Stimulated activated CD8-positive, alpha-beta memory T cell treated with anti-CD3 and anti-CD28 coated beads, Interleukin-15, amount 100 ng/mL, for 24 hours (primary cell): ENCODE measurements at places on chromosomes 11 and 22.

DNA sequence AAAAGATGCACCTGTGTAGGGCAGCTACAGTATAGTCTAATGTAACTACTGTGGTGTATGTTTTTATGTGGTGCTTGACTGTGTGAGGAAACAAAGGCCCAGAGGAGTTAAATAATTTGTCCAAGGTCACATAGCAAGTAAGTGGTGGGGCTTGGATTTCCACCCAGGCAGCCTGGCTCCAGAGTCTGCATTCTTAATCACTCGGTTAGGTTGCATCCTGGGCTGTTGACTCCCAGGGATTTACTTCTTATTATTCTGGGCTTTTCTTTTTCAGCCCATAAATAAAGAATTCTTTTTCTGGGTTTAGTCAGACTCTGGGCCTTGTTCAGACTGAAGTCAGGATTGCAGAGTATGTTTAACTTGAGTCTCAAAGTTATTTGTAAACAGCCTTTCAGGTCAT lies 82.1 kb downstream of the ARHGAP42 start:
- DNase-seq, result no peak

DNA sequence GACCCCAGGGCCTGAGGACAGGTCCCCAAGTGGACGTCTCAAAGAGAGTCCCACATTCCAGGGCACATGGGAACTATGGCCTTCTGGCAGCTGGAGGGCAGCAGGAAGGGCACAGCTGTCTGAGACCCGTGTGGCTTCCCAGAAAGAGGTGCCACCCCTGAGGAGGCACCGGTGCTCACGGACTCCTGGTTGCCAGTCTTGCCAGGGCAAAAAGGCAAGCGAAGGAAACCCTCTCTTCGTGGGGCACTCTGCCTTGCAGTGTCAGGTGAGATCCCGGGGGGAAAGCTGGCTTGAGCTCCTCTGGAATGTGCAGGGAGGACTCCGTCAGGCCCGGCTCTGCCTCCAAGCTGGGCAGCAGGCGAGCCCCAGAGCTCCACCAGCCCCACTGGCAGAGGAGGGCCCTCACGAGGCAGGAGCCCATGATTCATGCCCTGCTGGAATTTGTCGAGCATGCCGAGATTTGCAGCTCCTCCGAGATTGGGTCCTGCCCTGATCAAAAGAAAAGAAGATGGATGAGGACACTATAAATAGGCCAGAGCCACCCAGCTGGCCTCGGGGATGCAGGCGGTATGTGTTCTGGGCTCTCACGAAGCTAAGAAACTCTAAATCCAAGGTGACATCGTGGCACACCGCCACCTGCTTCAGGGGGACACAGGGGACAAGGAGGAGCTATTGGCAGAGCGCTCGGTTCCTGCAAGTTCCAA lies 9.9 kb upstream of the CELSR1 start:
- DNase-seq, result no peak

- DNase-seq, result no peak
Observed at GRCh38 chr22:45448431-45448830, 34.9 kb downstream of the RIBC2 start.

DNA sequence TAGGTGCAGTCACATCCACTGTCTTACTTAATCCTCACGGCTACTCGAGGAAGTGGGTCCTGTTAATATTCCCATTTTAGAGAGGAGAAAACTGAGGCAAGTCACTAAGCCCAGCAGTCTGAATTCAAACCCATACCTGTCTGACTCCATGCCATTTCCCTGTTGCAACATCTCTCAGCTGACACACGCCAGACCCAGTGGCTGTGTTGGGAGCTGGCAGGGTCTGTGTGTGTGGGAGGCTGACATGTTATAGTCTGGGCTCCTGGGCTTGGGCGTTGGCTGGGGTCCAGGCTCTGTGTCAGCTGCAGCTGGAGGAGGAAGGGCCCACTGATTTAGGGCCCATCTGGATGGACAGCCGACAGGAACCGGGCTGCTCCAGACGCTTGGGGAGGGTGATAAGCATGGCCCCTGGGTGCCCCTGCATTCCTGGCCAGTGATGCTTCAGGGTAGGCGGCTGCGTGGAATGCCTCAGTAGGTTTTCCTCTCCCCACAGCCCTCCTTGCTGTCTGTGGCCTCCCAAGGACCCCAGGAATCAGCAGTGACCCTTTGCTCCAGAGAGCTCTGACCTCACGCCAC lies 562.5 kb downstream of the MN1 start:
- DNase-seq, result no peak

GRCh38 chr11:119729951-119730613 lies 1.1 kb upstream of the NECTIN1 start:
- DNase-seq, result no peak
